Smooth muscle cell of the brain vasculature (primary cell): ENCODE measurements at places on chromosomes 6 and 20.

DNA sequence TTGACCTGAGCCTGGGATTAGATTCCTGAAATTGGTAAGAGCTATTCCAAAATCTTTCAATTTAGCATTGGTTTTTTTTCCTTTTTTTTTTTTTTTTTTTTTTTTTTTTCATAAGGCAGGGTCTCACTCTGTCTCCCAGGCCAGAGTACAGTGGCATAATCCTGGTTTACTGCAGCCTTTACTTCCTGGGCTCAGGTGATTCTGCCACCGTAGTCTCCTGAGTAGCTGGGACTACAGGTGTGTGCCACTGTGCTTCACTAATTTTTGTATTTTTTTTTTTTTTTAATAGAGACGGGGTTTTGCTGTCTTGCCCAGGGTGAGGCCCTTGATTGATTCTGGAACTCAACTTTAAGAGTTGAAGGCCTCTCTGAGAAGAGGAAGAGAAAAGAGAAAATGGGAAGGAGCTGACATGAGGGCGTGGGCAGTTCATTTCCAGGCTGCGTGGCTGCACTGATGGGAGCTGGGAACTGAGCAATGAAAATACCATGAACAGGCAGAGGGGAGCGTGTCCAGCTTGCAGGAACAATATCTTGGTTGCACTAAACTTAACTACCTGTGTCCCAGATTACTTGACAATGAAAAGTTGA, 24.6 kb downstream of the KDM1B start:
- DNase-seq, result no peak

- DNase-seq, result no peak
Measured at GRCh38 chr6:161443848-161444247, 170.0 kb upstream of the AGPAT4 start.

DNA sequence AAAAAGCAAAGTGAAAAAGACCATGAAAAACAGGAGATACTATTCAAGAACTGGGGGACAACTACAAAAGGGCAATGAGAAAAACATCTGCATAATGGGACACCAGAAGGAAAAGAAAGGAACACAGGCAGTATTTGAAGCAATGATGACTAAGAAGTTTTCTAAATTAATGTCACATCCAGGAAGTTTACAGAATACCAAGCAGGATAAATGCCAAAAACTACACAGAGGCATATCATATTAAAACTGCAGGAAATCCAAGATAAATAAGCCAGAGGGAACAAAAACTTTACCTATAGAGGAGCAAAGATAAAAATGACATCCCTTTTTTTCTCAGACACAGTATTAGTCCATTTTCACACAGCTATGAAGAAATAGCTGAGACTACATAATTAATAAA, 193.0 kb downstream of the ERMARD start:
- DNase-seq, result no peak

- no peak for DNase-seq
Measured at GRCh38 chr6:124868481-124868880, 93.8 kb upstream of the RNF217 start.

GRCh38 chr20:12159261-12159660, 241.6 kb downstream of the BTBD3 start:
- no peak for DNase-seq

- DNase-seq, result no peak
Measured at GRCh38 chr6:21749754-21750153, 156.2 kb downstream of the SOX4 start.

DNA sequence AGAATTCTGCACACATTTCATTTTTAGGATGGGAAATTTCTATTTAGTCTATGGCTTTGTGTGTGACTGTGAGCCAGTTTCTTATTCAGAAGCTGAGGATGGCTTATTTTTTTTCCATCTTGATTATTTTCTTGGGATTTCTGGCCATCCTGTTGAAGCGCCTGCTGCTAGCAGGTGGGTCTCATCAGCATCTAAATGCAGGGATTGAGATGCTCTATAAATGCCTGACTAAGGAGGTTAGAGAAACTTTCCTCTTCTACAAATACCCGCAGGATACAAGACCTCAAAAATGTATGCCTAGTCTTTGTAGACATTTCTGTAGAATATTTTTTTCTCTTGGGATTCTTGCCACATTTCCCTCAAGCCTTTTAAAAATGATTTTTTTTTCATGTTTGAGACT, 138.0 kb upstream of the CCN2 start:
- no peak for DNase-seq

GRCh38 chr20:32651537-32651936, 22.2 kb downstream of the C20orf203 start:
- DNase-seq, result no peak

DNA sequence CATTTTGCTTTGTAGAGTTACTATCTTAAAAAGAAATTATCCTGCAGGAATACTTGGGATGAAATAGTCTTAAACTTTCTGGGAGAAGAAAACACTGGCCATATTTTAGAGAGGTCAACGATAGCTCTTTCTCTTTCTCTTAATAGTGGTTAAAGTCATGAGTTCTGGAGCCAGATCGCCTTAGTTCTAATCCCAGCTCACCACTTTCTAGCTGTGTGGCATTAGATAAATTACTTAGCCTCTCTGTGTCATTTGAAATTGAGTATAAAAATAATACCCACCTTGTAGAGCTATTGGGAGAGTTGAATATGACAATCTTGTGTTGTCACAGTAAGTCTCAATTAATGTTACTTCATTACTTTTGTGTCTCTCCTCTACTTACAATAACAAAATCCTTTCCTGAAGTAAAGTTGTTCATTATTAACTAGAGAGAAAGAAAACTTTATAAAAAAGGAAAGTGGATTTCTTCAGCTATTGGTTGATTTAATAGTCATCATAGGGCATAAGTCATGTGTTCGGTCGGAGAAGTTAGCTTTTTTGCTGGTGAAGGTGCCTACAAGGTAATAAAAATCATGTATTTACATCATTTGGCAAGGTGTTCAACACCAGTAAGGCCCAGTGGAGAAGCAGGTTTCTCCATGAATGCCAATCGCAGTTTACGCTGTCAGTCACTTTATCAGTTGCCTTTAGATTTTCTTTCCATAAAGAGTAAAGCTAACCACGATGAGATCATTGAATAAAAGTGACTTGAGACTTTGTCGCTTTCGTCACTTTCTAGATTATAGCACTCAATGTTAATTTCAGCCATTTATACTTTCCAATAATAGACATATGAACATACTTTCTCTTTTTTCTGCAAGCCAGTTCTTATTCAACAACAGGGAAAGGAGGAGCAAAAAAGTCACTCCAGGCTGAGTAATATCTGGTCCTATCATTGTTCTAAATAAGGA, 2.0 kb downstream of the NEDD9 start:
- DNase-seq, result no peak

- no peak for DNase-seq
Measured at GRCh38 chr6:148974351-148974750, 227.5 kb downstream of the UST start.

DNA sequence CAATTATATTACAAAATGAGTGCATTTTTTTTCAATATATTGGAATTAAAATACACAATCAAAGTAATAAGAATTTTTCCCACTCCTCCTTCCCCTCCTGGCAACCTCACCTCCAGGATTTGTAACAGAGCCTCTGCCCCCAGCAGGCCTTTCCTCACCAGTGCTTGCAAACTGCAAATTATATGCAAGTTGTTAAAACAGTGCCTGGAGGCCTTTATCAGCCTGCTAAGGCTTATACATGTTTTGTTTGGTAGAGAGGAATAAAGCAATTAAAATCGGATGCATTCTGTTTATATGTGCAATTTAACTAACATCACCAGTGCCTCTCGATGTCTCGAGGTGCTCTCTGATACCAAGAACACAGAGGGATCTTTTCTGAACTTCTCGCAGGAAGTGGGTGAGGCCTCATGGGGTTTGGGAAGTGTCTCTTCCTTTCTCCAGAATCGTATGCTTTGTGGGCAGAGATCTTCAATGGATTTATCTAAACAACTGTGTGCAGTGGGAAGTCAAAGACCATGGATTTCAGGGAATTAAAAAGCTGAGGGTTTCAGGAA, 186.8 kb downstream of the CDH26 start:
- no peak for DNase-seq

- no peak for DNase-seq
Measured at GRCh38 chr6:126880964-126881363, 237.5 kb upstream of the RSPO3 start.

DNA sequence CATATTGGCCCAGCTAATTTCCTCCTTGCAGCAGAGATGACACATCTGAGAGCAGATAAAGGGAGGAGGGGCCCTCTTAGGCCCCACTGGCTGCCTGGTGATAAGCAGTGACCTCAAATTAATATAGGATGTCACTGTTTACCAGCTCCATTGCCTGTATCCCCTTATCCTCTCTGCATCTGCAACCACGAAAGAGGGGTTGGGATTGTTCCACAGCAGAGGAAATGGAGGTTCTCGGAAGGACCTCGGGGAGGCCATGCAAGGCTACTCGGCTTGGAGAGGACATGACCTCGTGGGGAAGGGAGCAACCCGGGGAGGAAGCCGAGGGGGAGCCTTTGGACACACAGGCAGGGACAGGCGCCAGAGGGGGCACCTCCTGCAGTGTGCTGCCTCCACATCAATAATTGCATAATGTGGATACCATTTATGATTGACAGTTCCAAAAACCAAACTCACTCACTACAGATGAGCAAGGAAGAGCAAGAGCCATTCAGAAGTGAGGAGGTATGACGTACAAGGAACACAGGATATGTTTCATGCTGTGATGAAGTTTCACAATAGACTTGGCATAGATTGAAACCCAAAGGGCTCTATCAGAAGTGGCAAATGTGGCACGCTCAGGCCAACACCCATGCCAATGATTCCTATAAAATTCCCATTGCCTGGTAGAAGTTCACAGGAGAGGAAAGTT, 177.2 kb upstream of the RNF24 start:
- no peak for DNase-seq

GRCh38 chr6:23728707-23729106, 397.3 kb upstream of the NRSN1 start:
- DNase-seq, result no peak

DNA sequence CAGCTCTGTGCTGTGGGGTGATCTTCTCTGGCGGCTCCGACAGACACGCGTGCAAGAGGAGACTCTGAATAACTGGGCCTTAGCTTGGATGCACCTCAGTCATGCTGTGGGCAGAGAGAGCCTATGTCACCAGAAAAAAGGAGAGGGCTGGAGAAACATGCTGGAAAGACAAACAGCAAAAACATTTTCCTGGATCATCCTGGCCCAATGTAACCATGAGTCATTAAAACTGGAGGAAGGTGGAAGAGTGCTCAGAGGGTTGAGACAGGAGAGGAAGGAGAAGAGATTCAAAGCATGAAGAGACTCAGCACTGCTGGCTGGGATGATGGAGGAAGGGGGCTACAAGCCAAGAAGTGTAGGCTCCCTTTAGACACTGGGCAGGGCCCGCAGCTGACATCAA, 292.0 kb downstream of the CDH26 start:
- no peak for DNase-seq

GRCh38 chr6:155786528-155786927, 330.9 kb upstream of the NOX3 start:
- DNase-seq, result no peak

DNA sequence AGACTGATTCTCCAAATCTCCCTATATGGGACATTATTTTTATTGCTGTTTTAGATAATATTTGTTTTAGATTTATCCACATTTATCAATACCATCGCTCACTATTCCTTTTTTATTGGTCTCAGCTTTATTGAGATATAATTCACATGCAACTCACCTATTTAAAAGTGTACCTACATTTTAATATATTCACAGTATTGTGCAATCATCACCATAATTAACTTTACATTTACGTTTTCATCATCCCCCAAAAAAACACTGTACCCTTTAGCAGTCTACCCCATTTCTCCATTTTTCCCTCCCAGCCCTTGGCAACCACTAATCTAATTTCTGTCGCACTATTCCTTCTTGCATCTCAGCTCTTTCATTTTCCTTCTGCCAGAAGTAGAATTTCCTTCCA, 110.8 kb upstream of the HDAC2 start:
- DNase-seq, result no peak

DNA sequence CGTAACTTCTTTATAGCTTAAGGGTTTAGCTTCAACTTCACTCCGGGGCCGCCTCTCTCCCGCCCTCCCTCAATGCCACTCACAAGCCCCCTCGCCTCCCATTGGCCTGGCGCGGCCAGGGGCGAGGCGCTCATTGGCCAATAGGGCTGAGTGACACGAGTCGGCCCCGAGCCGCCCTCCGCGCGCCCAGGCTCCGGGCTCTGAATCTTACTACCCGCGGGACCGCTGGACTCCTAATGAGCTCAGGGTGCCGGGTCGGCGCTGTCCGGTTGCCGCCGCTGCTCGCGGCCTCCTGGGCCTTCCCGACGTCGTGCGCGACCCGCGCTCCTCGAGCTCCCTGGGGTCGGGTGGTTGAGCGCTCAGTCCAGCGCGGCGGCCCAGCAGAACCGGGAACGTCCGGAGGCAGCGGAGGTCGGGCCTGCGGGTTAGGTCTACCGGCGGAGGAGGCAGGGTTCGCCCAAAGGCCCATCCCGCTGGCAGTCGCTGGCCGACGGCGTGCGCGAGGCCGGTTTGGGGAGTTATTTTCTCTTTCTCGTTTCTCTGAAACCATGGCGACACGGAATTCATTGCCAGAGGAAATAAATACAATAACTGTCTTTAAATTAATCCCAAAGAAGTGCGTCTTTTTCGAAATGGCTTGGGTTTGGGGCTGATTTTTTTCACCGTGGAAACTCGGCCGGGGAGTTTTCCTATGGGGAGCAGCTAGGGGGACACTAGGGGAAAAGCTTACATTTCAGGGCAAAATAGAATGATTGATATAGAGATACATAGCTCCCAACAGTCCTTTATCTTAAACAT, at the start of gene SIM1:
TSS of gene SIM1 (minus strand) at position 19 of the 798 bp plus-strand sequence. CDS start 1,453 bp downstream, outside the sequence.
- peak; percentile 41 for DNase-seq

DNA sequence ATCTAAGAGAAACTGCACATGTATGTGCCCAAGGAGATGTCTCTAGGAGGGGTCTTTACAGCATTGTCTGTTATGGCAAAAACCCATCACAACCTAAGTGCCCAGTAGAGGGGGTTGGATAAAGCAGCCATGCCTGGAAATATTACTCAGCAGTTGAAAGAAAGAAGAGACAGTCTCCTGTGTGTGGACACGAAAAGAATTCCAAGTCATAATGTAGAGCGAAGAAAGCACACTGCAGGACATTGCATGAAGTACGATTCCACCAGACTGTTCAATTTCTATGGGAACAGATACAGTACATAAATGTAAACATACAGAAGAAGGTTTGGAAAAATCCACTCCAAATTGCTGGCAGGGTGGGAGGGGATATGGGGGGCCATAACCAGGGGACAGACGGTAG, 7.3 kb upstream of the TGM2 start:
- DNase-seq, result no peak
